ENCODE measurements at places on chromosomes 4 and X.

GRCh38 chr4:162115333-162115732 lies 48.5 kb downstream of the FSTL5 start:
- no peak for DNase-seq

DNA sequence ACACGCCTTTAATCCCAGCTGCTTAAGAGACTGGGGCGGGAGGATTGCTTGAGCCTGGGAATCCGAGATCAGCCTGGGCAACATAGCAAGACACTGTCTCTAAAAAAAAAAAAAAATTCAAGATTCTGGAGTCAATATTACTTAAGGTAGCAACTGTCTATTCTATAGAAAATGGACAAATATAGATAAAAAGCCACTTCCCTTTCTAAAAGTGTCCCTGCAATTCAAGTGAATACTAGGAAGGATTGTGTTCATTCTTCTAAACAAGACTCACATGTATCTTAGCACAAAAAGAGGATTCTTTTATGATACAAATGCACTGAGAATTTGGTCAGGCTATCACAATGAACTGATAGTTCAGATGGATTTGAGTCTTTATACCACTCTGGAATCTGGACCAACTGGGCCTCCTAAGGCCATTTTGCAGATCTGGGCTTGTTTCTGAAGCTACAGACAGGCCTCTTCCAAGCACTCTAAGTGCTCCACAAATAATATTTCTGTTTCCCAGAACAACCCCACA lies 7.0 kb downstream of the PKD2 start:
- DNase-seq, result no peak

DNA sequence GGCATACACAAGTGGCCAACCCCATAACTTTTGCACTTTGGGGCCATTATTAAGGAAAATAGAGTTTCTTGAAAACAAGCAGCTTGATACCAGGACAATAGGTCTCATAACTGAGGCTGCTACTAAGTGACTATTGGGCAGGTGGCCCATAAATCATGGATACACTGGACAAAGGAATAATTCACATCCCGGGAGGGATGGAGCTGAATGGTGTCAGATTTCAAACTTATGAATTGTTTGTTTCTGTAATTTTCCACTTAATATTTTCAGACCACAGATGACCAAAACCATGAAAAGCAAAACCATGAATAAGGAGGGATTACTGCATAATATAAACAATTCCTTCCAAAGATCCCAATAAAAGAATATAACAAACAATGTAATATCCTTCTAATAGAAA lies 114.4 kb downstream of the WDFY3 start:
- DNase-seq, result no peak

DNA sequence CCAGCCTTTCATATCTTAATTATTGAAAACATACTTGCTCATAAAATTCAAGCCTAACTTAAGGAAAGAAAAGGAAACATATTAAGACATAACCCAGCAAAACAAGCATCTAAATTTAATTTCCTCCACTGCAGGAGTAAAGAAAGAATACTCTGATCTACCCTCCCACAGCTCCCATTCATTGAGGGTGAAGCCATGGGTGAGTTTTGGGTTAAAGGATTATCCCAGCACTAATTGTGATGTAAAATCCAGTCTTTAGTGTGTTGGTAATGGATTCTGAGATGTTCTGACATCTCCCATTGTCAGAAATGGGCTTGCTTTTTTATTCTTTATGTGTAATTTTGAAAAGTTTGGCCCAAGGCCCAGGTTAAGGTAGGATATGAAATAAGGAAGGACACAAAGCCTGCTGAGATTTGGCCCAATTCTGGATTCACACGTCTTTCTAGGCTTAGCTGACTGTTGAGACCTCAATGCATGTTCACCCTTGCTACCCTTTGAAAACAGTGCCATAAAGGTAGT lies 50.4 kb downstream of the SPARCL1 start:
- DNase-seq, result no peak

DNA sequence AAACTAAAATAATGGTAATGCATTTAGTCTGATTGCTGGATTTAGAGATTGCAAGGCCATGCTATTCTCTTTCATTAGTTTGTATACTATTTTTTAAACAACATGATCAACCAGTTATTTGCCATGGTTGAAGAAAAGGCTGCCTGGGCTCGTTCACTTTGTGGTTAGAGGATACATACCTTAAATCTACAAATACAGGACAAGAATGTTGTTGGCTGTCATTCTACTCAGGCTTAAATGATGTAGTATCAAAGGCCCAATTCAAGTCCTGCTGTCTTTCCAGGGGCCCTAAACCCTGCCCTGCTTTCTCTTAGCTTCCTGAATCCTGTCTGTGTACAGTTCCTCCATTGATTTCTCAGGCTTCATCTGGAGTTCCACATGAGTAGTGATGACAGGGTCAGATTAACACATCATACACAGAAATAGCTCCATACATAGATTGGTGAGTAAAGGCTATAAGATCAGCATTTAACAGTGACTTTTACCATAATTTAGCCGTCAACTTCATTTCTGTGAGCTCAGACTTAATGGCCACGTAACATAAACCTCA lies 114.9 kb upstream of the GPRIN3 start:
- no peak for DNase-seq

Data from NB4 (cell line).